ENCODE measurements at places on chromosomes 1 and 21.

DNA sequence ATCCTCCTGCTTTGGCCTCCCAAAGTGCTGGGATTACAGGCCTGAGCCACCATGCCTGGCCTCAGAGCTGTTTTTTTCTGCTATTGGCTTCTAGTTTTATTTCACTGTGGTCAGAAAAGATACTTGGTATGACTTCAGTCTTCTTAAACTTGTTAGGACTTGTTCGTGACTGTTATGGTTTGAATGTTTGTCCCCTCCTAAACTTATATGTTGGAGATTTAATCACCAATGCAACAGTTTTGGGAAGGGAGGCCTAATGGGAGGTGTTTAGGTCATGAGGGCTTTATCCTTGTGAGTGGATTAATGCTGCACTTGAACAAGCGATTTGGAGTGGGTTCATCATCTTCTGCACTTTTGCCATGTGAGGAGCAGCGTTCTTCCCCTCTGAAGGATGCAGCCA, 24.5 kb upstream of the SOD1 start:
- DNase-seq = no peak

DNA sequence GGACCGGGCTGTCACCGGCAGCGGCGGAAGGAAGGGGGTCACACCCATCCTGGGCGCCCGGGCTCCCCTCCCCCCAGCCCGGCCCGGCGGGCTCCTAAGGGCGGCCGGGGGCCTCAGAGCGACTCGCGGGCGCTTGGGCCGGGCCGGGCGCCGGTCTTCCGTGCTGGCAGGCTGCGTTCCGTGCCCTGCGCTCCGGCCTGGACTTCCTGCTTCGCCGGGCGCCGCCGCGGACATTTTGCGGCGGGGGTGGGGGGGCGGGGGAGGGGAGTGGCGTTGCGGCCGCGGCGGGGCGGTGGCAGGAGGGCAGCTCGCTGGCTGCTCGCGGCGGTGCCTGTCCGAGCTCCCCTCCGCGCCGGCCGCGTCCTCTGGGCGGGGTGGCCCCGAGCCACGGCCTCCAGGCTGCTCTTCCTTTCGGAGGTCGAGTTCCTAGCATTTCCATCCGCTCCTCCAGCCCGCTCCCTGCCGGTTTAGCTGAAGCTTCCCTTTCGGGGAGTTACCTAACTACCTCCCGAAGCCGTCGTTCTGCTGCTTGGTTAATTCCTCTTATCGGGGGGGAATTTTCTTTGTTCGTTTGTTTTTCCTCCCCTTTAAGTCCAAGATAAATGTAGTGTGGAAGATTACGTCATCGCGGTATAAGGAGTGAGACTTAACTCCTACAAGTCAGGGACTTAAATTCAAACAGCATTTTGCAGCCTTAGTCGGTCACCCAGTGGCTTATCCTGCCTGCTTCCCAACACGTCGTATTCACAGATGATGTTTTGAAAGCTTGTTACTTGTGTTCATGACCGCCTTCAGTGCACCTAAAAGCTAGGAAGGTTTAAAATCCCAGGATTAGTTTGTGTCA, 730 bp downstream of the CDC42 start:
- DNase-seq = peak; percentile 53

DNA sequence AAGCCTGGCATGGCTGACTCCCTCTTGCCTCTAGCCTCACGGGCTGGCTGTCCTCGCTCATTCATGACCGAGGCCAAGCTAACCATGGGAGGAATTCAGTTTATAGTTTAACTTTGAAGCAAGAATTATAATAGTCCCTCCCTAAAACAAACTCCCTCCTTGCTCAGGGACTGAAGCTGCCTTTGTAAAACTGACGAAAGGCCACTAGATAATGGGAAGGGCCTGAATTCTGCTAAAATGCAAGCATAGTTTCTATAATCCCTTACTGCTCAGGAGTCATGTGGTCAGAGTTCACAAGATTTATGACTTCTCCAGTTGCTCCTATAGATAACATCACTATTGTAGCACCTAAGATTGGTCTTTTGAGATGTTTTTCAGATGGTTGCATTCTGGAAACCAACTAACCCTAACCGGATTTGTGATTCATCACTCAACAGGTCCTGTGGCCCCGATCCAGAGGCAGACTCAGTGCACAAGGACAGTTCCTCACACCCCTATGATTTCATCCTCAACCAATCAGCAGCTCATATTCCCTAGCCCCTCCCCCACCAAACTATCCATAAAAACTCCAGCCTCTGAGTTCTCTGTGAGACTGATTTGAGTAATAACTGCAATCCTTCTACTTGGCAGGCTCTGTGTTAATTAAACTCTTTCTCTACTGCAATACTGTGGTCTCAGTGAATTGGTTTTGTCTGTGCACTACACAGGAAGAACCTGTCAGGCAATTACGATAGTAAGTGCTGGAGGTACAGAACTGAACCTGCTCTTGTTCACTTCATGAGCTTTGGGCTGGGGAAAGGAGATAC, 26.4 kb downstream of the HHIPL2 start:
- peak; percentile 87 for DNase-seq

DNA sequence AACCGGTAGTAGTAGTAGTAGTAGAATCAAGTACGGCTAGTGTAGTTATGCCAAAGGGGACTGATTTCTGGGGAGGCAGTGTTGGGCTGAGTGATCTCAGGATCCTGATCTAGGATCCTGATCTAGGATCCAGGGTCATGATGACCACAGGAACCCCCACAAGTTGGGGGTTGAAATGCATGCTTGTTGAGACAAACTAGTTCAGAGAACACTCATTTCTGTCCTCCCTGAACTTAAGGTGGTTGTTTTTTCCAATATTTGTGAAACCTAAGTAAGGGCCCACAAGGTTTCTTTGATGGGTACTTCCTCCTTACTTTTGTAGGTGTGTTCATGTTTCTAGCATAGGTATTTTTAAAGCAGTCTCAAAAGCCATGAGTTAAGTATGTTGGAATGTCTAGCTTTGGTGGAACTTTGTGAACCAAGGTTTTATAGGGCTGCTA, 33.9 kb upstream of the PDC start:
- no peak for DNase-seq

DNA sequence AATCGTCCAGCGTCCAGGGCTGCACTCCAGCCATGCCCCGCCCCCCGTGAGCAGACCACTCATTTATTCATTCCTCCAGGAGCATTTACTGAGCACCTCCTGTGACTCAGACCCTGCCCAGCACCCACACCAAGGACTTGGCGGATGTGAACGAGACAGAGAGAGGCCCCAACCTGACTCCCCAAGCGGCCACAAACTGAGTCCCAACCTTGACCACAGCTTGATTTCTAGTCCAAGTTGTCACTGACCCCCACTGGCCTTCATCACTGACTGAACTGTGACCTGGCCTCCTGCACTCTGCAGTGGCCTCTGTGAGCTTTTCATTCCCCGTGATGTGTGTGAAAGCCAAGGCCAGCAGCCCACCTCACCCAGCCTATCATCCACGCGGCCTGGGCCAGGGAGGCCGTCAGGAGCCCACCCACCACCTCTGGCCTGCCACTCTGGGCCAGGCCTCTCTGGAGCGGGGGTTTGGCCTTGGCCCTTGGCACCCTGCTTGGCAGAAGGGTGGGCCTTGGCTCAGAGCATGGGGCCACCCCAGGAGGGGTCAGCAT, 19.3 kb upstream of the RUNX3 start:
- no peak for DNase-seq

GRCh38 chr1:232943679-232944252, 6.6 kb upstream of the NTPCR start:
- DNase-seq = no peak

GRCh38 chr1:43305926-43306687, 5.3 kb downstream of the TIE1 start:
- DNase-seq = no peak

DNA sequence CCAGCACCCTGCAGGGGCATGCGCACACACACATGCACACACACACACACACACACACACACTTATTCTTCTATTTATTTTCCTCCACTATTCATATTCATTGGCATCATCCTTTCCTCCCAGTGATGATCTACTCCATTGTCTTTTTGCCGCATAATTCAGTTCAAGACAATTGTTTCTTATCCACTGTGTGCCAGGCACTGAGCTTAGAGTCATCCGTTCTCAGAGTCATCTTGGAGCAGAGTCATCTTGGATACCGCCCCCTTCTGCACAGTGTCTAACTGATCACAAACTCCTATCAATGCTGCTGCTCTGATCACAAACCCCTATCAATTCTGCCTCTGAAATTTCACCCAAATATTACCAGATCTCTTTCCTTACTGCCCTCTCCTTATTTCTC, 102.8 kb upstream of the PROX1 start:
- DNase-seq = no peak

DNA sequence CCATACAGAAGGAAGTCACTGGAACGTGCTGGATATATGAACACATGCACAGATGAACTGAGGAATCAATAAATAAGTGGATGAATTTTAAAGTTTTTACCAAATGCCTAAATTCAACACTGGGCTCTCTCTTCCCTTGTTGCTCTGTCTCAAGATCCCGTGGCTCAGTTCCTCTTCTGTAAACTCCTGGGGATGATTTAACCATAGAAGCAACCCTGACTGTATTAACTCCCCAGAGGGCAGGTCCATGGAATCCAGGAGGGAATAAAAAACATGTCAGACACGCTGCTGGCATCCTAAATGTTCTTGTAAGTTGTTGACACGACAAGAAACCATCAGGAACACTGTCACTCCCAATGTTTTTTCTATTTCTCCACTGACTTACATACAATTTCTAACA, 45.3 kb upstream of the GPR157 start:
- no peak for DNase-seq

DNA sequence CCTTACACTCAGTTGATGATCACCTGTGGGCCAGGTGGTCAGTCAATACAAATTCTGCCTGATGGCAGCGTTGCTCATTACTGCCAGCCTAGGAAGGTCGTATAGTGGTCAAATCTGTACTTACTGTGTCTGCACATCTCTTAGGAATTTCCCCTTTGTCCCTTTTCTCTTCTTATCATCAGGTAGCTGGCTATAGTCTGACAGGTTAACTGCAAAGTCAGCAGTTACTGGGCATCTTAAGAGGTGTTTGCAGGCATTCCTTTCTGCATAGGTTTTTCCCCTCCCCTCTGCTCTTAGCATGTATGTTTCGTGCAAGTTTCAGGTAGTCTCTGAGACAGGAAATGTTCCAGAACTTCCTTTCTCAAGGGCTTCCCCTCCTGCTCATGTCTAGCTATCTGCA, 298.7 kb downstream of the LRRIQ3 start:
- DNase-seq = no peak

DNA sequence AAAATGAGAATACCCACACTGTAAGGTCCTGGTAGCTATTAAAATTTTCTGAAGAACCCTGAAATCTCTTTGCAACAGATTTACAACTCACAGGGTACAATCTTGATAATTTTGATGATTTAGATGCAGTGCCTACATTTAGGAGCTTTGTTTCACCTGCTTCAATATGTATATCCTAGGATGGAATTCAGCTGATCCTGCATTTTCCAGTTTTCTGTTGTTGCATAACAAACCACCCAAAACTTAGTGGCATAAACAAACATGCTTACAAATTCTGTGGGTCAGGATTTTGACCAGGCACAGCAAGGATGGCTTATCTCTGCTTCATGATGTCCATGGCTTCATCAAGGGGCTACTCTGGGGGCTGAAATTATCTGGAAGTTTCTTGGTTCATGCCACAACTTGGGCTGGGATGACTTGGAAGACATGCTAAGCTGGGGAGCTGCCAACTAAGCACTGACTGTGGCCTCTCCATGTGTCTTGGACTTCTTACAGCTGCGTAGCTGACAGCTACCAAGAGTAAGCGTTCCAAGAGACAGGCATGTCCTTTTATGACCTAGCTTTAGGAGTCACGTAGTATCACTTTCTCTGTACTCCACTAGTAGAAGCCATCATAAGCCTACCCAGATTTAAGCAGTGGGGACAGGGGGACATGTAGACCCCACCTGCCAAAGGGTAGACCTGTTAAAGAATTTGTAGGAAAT, 108.5 kb downstream of the CACHD1 start:
- DNase-seq = no peak

- DNase-seq = peak; percentile 80
Measured at GRCh38 chr1:92804721-92805201, 19.9 kb upstream of the EVI5 start.

- DNase-seq = no peak
Measured at GRCh38 chr1:16298653-16299052, 53.6 kb downstream of the FBXO42 start.

GRCh38 chr1:115337276-115337632, 795 bp downstream of the NGF start:
- DNase-seq = no peak

- no peak for DNase-seq
Measured at GRCh38 chr1:112506306-112506705, 2.5 kb upstream of the WNT2B start.

DNA sequence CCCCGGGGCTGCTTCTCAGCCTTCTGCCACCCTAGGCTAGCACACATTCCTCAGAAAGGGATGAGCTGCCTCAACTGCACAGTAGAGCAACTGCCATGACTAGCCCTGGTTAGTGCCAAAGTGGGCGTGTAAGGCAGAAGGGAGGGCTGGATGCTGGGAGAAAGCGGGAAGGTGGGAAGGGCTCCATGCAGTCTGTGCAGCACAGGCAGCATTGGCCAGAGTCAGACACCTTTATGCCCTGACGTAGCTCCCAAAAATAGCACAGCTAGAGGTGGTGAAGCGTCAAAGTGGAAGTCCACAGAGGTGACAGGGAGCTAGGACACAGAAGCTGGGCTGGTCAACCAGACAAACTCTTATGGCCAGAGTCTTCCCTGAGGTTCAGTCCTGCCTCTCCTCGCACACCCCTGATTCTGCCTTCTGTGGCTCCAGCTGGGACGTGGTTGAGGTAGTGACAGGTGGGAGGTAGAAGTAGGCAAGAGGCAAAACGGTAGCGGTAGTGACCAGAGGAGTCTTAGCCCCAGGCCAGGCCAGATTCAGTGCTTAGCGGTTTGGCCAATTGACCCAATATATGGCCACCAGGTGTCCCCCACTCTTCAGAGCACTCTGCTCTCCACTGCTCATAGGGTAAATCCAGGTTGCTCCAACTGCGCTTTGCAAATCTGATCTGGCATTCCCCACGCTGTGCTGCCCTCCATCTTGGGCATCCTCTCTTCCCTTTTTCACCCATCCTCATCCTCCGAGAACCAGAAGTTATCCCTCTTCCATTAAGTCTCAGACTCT, 45.6 kb downstream of the DDX20 start:
- no peak for DNase-seq

DNA sequence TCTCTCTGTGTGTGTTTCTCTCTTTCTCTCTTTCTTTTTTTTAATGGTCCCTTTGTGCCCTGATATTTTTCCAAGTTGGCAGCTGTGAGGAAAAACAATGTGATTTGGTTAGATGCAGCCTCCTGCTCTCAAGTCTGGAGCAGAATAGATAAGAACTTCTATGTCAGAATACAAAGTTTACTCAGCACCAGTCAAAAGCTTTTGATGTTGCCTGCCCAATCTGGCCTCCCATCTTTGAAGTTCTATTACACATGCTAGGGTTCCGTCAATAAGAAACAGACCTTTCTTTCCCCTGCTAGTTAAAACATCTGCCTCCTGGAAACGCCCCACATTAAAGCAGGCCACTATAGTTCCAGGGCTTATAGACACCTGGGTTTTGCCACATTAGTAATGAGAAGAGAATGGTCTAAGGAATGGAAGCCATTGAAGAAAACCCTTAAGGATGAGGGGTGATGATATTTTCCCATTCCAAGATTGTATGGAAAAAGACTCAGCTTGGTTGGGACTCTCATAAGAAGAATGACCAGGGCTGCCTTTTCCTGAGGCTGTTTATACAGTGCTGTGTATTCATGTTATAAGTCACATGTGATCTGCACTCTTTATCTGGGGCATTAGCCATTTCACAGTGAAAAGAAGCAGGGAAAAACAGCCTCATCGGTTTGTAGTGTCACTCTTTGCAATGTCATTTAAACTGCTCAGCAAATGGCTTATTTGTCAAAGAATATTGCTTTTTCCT, 414.7 kb upstream of the PROX1 start:
- DNase-seq = no peak

- DNase-seq = no peak
Measured at GRCh38 chr1:12567288-12567819, 50.7 kb downstream of the DHRS3 start.

- DNase-seq = no peak
Measured at GRCh38 chr1:156468693-156469345, 31.8 kb downstream of the MEF2D start.
